Skeletal muscle cell (primary cell): ENCODE measurements at places on chromosomes 5 and 9.

DNA sequence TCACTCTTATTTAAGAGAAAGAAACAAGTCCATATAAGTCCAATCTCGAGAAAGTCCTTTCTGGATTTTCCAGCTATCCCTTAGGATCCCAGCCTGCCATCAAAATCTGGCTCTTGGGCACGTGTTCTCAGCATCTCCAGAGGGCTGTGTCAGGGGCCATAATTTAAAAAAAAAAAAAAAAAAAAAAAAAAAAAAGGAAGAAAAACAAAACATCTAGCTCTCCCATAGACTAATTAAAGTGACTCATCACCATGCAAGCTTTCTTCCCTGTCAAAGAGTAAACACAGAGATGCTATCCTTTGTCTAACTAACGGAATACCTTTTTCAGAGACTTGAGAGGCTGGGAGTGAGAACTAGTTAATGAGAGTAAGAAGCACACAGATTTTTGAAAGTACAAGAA lies 44.9 kb upstream of the MYO10 start:
- DNase-seq, result no peak

- DNase-seq, result no peak
Observed at GRCh38 chr9:120490888-120491595, 88.9 kb downstream of the CDK5RAP2 start.

DNA sequence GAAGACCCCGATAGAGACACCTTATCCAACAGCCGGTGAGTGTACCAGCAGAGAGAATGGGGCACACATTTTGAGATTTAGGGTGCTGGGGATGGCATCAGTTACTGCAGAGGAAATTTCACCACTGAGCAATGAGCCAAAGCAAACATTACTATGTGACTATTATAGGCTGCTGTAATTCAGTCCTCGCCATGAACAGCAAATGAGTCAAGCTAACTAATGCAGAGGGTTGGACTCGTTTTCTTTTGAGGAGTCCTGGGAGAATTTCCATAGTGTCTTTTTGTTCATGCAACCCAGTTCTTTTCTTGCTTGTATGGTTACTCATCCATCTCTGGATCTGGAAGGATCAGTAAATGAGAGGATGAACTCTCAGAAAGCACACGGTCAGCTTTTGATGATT lies 323.8 kb downstream of the PSAT1 start:
- DNase-seq, result peak; percentile 83

GRCh38 chr9:133781828-133782135 lies 43.6 kb upstream of the SARDH start:
- DNase-seq, result no peak

DNA sequence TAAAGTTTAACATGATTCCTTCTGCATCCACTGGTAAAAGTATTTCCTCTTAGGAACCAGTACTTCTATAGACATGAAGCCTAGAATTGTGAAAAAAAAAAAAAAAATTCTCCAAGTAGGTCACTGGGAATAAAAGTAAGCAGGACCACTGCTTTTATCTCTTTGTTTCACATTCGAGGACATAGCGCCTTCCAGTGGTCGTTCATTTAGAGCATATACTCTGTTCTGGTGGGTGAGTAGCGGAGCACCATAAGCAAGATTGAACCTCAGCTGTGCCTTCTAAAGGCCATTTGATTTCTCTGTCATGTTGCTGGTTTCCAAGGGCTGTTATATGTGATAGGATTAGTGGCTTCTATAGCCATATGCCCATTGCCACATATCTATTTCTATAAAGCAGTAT lies 393.1 kb downstream of the TMEM232 start:
- DNase-seq, result peak; percentile 6

DNA sequence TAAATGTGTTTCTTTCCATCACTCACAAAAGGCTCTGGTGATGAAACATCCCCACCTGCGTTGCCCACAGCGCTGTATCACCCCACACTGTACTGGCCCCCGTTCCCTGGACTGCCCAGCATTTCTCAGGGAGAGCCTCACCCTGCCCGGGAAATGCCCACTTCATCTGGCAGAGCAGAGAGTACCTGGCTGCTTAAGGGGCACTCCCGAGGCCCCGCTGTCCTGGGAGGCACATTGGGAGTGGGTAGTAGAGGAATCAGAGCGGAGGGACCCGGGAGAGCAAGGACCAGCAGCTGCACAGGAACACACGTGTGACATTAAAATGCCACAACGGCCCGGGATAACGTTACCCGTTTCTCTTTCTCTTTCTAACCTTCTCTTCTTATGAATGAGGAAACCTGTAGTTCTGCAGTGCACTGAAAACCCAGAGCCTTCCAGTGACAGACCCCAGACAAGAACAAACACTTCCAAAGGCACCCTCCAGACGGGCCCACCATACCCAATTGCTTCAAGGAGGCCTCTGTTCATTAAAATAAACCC lies 110.0 kb downstream of the ROR2 start:
- DNase-seq, result no peak

DNA sequence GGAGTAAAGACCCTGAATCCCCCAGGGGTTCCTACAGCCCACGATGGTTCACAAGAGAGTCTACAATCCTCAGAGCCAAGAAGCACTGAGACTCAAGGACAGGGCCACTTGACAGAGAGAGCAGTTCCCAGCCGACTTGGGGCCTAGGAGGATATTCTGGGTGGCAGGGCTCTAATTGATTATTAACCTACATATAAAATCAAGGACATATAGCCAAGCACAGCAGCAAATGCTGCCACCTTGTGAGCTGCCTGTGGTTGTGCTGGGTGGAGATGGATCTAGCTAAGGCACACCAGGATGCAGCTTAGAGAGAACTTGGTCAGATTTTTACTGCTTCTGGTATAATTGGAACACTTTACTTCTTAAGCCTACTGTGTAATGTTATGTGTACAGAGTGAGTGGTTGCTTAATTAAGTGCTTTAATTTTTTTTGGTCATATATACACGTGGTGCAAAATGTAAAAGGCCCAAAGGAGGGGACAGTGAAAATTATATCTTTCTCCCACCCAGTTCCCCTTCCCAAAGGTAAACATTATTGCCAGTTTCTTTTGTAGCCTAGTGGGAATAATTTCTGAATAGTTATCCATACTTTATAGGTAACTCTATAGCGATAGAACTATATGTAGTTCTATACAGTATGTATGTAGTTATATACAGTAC lies 78.8 kb downstream of the F2RL2 start:
- DNase-seq, result no peak

GRCh38 chr9:122814545-122814944 lies 13.8 kb downstream of the PDCL start:
- no peak for DNase-seq

DNA sequence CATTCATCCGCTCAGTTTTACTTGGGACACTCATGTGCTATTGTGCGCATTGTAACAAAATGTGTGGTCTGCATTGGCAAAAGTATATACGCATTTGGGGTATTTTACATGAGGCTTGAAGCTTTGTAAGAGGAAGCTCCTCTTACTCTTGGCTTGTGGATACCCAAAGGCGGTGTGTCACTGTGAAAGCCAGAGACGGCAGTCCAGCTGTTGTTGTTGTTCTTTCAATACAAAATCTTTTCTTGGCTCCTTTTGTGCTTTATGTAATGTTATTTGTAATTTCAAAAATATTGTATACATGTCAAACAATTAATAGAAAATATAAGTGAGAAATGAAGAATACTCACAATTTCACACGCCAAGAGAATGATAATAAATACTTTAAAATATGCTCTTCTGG lies 128.3 kb upstream of the MOCS2 start:
- no peak for DNase-seq

DNA sequence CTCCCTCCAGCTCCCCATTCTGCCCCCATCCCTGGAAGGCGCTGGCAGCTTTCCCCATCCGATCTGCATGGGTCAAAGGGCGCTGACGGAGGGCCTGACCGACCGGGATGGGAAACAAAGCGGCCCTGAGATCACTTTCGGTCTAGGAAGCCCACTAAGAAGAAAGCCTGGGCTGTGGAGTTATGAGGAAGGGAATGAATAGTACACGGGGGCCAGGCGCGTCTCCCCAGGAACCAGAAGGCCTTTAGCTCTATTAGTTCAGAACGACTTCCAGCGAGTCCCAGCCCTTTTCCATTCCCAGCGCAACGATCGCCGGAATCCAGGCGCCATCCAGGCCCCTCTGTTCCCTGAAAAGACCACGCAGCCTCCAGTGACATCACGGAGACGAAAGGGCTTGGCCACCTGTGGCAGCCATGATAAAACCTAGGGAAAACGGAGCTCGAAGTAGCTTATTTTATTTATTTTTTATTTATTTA lies 70.1 kb upstream of the CCDC180 start:
- no peak for DNase-seq

GRCh38 chr5:119022017-119022745 lies 33.8 kb upstream of the DTWD2 start:
- DNase-seq, result peak; percentile 11
